ENCODE measurements at places on chromosomes 13 and 19. TPM values are rescaled to one million over a fixed set of nuclear protein-coding genes. Genes with fewer than 3 reads are reported as not detected.

Gene HIF3A
- 1.1 TPM for total RNA-seq

DNA sequence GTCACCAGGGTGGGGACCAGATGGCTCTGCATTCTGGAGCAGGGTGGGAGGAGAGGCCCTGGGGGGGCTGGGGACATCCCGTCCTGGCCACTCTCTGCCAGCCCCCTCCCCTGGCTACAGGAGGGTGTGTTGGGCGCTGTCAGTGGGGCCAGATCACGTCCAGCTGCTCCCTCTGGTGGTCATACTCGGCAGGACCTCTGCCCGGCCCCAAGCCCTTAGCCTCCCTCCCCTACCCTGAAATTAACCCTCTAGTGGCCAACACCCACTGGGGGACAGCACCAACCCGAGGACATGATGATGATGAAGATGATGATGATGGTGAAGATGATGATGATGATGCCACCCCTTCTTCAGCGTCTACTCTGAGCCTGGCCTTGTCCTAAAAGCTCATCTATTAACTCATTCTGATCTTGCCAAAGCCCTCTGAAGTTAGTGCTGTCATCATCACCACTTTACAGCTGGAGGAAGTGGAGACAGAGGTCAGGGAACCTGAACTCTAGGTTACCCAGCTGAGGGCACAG, 590 bp upstream of the LGI4 start:
- DNase-seq = peak; percentile 23

DNA sequence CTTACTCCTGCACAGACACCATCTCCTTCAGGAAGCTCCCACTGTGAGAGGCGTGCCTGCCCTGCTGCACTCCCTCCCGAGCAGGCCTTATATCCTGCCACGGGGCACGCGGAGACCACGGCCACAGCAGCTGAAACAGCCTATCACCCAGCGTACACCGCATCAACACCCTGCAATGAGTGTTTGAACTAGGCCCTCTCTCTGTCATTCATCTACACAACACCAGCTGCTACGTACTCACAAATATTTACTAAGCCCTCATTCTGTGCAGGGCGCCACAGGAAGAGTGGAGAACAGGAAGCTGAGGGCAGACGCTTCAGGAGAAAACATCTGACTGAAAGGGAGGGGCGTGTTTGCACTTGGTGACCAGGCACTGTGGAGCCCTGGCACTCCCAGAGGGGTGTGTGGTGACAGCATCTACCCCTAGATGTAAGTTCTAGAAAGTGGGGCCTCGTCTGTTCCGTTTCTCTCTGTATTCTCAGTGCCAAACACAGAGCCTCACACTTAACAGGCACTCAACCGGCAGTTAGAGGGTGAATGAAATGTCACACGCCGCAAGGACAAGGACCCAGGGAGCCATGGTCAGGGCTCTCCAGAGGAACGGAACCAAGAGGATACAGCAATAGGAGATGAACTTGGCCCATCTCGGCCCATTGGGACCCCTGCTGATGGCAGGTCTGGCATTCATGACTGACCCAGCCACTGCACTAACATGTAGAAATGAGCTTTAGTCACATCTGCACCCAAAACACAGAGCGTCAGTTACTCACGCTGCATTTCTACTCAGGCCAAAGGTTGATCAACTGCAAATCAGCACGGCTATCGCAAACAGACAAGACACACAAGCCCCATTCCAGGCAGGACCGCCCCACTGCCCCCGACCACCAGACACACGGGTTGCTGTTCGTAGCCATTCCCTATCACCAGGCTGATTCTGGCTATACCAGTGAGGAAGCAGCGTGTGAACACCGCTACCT, 15.7 kb downstream of the RANBP3 start:
- DNase-seq = no peak

- no peak for DNase-seq
These were observed 11.4 kb downstream of the SBK2 start for GRCh38 chr19:55525289-55526101.

Gene BTBD2
- 31.4 TPM for total RNA-seq

Gene TGFBR3L
- 1.0 TPM for total RNA-seq

Gene STX10
- 67.0 TPM for total RNA-seq

Gene UPF3A
- 30.3 TPM for total RNA-seq

- no peak for DNase-seq
These were observed 945.0 kb upstream of the PCDH20 start for GRCh38 chr13:62360609-62361008.

Gene LRRC4B
- not detected for total RNA-seq

DNA sequence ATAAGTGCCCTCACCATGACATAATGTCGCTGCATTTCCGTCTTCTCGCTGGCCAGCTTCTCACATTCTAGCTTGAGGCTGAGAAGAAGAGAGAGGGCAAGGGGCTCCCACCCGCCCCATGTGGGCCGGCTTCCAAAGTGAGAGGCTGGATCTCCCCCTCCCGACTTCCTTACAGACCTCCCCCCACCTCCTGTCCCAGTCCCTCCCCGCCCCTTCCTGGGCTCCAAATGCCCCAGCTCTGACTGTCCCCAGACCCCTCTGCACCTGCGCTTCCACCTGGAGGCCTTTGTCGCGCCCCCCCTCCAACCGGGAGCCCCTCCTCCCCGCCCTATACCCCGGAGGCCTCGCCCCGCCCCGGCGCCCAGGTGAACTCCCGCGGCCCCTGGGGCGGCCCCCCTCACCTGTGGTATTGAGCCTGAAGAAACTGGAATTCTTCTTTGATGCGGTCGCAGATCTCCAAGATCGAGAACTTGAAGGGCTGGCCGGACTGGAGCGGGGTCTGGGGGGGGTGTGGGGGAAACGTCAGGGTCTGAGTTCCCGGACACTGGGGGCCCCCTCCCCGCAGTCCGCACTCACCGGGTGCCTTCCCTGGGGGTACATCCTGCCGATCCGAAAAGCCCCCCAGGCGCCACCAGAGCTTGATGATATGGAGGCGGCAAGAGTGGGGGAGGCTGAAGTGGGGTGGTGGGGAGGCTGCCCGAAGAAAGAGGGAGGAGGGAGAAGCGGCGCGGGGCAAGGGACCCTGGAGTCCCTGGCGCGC, 595 bp downstream of the TLE2 start:
- DNase-seq = no peak

- DNase-seq = peak; percentile 70
These were observed 645 bp downstream of the UBL3 start for GRCh38 chr13:29849731-29850212.

Gene TMEM59L
- 0.40 TPM for total RNA-seq

Gene SHC2
- total RNA-seq = 5.1 TPM

Gene QPCTL
- total RNA-seq = 10.9 TPM

Gene USE1
- 19.6 TPM for total RNA-seq

Gene SGCG
- 0.10 TPM for total RNA-seq

GRCh38 chr13:94286581-94286980, 192.9 kb downstream of the DCT start:
- DNase-seq = no peak

GRCh38 chr13:24104723-24105122, 55.8 kb upstream of the SPATA13 start:
- DNase-seq = no peak
